ENCODE measurements at places on chromosomes 5 and 9. TPM values are rescaled to one million over a fixed set of nuclear protein-coding genes. Genes with fewer than 3 reads are reported as not detected.

INSL4 gene
- not detected for total RNA-seq

SV2C gene
- not detected for total RNA-seq

GRIA1 gene
- 2.4 TPM for total RNA-seq

WNT8A gene
- not detected for total RNA-seq
